ENCODE measurements at places on chromosomes 1 and 21. TPM values are rescaled to one million over a fixed set of nuclear protein-coding genes. Genes with fewer than 3 reads are reported as not detected.

RXRG gene
- not detected for total RNA-seq

DNA sequence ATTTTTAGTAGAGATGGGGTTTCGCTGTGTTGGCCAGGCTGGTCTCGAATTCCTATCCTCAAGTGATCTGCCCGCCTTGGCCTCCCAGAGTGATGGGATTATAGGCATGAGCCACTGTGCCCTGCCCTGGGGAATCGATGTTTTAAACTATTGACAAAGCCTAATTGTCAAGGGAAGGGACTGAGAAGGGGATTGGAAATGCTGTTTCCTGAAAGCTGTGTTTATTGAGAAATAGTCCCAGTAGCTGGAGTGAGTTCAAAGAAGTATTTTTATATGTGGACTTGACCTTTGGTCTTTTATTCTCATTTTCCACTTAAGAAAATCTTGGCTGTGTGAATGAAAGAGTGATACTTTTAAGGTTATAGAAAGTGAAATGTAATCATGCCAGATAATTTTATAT is 47.5 kb downstream of the KIF1B start:
- no peaks in the 10 kb centered on the region for H3K4me1 ChIP-seq
- H3K36me3 ChIP-seq: no peaks in the 10 kb centered on the region
- no peak for DNase-seq

GRCh38 chr1:204730826-204731459 is 45.4 kb upstream of the LRRN2 start:
- H3K4me3 ChIP-seq: no peak overlapping the region
- no peak for DNase-seq
- no peaks in the 10 kb centered on the region for H3K36me3 ChIP-seq

- no peaks in the 10 kb centered on the region for H3K36me3 ChIP-seq
- no peak overlapping the region for H3K4me3 ChIP-seq
- H3K4me1 ChIP-seq: peaks cover 10% of the 10 kb centered on the region
- peaks cover 9% of the 10 kb centered on the region for H3K27me3 ChIP-seq
Observed at GRCh38 chr1:160978510-160978927, 23.9 kb upstream of the ITLN2 start.

DNA sequence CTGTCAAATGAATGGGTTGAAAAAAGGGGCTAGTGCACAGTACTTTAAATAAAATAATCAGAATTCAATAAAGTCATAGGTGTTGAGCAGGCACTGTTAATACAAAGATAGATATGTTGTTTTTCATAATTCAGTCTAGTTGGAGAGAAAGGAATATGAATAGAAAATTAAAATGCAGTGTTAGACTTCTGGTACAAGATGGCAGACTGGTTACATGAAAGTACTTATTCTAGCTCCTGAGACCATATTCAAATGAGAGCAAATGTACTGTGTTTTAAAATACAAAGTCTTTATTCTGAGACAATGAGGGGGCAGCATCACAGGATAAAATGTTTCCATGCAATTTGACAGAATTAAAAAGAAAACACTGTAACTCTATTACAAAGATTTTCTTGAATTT is 542.1 kb downstream of the COL11A1 start:
- H3K36me3 ChIP-seq: no peaks in the 10 kb centered on the region
- no peaks in the 10 kb centered on the region for H3K27me3 ChIP-seq
- DNase-seq: no peak
- no peak overlapping the region for H3K27ac ChIP-seq
- H3K4me3 ChIP-seq: no peak overlapping the region

- H3K27me3 ChIP-seq: no peaks in the 10 kb centered on the region
- H3K4me1 ChIP-seq: no peaks in the 10 kb centered on the region
- no peaks in the 10 kb centered on the region for H3K36me3 ChIP-seq
Observed at GRCh38 chr1:46936788-46937187, 4.5 kb downstream of the CYP4A11 start.
